NCI-H2081 (cell line): ENCODE measurements at places on chromosomes 6 and 20.

DNA sequence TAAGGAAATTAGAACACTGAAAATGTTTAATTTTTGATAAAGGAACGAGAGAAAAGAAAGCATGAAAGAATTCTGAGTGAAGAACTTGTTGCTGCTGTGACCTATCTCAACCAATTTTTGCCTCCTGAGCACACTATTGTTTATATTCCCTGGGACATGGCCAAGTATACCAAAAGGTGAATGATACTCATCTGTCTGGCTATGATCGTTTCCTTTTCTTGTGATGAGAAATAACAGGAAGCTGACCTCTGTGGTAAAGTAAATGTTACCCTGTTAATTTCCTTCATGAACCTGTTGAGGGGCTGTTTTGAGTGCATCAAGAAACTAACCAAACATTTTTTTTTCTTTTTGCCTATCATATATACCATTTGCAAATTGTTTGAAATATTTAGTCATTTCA is 69.1 kb downstream of the FIG4 start:
- no peak for DNase-seq

DNA sequence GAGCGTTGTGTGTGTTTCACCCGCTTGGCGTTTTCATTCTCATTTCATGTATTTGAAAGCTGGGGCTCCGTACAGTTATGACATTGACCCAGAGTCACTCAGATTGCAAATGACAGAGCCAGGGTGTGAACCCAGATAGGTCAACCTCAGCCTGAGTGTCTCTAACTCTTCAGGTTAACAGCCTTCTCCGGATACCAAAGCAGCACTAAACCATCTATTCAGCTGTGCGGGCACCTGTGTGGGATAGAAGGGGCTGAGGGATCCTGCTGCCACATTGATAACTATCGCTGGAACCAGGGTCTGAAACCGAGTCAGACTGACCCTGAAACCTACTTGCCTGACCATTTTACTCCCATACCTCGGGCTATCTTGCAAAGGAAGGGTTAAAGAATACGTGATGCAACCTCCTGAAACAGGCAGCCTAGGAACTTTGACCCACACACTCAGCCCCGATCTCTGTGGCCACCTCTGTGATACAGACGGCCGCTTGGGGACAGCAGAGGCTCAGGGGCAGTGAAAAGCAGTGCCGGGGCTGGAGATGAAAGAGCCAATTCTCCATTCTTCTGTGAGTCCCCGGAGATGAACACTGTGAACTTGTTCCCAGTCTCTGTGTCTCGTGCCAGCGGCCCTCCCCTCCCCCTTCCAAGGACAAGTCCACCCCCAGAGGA is 233.5 kb upstream of the QKI start:
- no peak for DNase-seq

DNA sequence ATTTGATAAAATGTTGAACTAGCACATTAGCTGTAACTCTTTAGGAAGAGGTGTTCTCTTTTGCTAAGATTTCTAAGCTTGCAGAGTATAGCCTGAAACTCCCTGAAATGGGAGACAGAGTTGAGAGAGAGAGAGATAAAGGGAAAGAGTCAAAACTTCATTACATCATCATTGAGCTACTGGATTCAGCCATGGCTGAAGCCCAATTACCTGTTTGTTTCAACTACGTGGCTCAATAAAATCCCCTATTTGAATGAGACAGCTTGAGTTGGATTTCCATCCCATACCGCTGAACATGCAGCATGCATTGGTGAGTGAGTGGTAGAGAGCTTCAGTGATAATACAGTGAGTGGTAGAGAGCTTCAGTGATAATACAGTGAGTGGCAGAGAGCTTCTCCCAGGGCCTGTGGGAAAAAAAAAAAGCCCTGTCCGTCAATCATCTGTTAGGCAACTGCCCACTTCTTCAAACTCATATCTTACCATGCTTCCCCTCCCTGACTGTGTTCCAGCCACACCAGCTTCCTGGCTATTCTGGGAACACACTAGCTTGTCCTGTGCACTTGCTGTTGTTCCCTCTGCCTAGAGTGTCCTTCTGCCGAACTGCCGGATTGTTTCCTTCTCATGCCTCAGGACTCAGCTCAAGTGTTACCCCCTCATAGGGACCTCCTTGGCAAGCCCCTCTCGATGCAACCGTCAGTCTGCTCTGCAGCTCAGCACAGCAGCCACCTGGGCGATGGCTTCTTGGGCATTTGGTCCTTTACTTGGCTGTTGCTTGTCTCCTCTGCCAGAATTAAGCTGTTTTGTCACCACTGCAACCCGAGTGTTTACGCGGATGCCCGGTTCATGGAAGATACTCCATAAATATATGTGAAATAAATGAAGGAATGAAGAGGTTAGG is 91.3 kb upstream of the EYA2 start:
- no peak for DNase-seq

DNA sequence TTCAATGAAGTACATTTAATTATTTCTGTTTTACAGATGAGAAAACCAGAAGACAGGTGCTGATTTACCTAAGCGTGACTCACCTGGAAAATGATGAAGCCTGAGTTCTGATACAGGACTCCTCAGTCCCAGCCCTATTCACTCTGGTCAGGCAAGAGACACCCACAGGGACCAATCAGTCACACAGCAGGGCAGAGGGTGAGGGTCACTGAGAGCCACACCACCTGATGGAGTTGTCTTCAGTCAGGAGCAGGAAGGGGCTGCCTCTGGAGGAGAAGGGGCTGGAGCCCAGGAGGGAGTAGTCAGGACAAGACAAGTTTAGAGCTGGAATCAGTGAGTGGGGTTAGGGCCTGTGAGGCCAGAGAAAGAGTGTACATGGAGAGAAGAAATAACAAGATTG is 251.2 kb upstream of the MOCS1 start:
- no peak for DNase-seq

DNA sequence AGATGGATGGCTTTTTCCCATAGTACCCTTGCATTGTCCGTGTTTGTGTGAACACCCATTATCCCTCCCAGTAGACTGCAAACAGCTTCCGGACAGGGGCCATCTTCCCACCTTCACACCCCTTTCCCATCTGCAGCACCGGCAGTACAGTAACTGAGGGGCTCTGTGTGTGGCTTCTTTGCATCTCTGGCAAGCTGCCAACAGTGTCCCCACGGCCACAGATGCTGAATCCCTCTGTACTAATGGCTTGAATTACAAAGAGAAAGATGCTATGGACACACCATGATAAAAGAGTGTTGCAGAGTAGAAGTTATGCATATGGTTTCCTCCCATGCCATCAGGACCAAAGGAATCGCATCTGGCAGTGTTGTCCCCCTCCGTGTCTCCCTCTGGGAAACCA is 101.1 kb upstream of the CDYL start:
- DNase-seq, result no peak

DNA sequence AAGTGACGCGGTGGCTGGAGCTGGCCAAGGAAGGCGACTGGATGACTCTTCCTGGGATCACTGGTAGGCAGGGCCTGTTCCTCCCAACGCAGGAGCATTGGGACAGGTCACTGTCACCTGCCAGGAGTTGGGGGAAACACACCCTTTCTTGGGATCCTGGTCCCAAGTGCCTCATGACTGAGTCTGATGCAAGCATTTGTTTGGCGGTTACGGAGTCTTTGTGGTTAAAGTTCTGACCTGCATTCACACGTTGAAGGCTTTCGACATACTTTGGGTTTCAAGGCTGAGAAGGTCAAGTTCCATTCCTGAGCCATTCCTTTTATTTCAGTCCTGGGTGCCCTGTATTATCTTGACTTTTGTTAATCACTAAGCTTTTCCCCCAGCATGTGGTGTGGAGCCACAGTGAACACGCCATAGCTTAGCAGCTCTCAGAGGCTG is 6.0 kb downstream of the PNLDC1 start:
- DNase-seq, result no peak
